ENCODE measurements at places on chromosomes 2 and 18.

- no peak for DNase-seq
Measured at GRCh38 chr2:128834207-128834879, 515.7 kb upstream of the HS6ST1 start.

GRCh38 chr2:5742126-5742525 is 49.9 kb downstream of the SOX11 start:
- DNase-seq: no peak

- DNase-seq: no peak
Measured at GRCh38 chr2:127619877-127620705, 25.9 kb upstream of the GPR17 start.

- DNase-seq: no peak
Measured at GRCh38 chr2:200716386-200716785, 95.3 kb upstream of the BZW1 start.

- DNase-seq: no peak
Measured at GRCh38 chr2:118971245-118972122, 29.5 kb downstream of the MARCO start.

DNA sequence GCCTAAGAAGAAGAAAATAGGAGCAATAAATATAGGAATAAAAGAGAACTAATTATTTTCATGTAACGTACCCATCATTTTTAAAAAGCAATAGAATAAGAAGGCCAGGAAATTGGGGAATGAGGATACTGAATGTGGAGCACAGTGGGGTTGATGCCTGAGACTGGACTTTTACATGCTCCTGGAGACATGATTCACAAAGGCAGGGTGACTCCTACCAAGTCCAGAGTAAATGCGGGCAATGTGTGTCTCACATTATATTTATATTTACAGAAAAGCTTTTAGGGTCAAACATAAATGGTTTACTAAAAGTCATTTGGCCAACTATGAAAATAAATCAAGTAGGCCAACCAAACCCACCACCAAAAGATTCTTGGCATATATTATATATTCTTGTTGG is 87.9 kb upstream of the COL5A2 start:
- DNase-seq: no peak

- DNase-seq: no peak
Measured at GRCh38 chr18:13531681-13532325, 194.6 kb downstream of the FAM210A start.

DNA sequence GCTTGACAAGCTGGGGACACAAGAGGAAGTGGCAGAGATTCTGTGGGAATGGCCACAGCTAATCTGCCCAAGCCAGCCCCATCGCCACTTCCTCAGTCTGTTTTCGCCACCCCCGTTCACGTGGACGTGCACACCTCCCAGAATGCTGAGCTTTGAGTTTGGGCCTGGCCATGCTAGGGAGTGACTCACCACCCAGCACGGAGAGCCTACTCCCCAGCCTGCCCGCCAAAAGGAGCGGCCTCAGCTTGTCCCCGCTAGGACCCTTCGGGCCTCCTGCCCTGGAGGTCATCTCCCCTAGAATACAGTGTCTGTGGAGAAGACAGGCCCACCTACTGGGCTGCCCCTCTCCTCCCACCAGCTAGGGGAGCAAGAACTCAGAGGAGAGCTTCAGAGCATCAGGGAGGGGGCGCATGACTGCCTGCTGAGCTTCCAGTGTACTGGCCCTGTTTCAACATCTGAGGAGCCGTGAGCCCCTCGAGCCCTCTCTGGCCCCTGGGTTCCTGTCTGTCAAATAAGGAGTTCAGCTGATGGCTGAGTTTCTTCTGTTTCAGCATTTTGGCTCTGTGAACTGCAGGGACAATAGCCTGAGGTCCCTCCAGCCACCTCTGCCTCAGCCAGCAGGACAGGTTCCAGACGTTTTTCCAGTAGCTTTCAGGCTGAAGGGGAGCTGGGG is 5.1 kb downstream of the SLC35F6 start:
- no peak for DNase-seq

DNA sequence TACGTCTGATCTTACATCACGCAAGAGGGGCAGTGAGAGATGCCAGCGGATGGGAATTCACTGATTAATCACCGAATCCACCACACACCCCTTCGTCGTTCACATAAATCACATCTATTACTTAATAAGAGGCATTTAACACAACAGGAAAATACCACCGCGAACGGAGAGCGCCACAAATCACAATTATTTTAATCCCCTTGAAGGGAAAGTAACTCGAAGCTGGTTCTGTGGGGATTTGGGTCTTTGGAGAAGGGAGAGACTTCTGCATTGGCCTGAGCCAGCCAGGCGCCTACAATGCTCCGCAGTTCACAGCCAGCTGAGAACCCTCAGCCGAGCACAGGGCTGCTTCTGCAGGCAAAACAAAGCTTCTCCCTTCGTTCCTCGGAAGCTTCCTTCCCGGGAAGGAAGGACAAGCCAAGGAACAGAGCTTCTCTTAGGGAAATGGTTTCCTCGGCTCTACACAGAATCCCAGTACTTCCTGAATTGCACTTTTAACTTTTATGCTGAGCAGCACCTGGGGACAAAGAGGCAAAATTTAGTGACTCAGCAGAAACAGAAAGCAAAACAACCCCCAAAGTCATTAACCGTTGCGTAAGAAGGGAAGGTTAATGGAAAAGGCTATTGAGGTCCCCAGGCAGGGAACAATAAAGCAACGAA is at the start of gene LRP1B:
Gene LRP1B (minus strand): TSS at position 7 of the 660 bp plus-strand sequence. CDS start 287 bp downstream, outside the sequence.
- DNase-seq: no peak

GRCh38 chr18:79348066-79348465 is 47.7 kb upstream of the NFATC1 start:
- DNase-seq: no peak

- no peak for DNase-seq
Measured at GRCh38 chr2:238461491-238461890, 34.8 kb downstream of the ASB1 start.

GRCh38 chr2:164511738-164512137 is 109.5 kb downstream of the GRB14 start:
- no peak for DNase-seq

DNA sequence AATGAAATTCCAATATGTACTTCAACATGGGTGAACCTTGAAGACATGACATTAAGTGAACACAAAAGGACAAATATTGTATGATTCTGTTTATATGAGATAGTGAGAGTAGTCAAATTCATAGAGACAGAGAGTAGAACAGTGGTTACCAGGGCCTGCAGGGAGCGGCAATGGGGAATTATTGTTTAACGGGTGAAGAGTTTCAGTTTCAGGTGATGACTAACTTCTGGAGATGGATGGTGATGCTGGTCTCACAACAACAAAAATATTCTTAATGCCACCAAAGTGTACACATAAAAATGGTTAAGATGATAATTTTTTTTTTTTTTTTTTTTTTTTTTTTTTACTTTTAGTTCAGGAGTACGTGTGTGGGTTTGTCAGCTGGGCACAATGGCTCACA is 109.4 kb upstream of the TMEM200C start:
- DNase-seq: no peak

DNA sequence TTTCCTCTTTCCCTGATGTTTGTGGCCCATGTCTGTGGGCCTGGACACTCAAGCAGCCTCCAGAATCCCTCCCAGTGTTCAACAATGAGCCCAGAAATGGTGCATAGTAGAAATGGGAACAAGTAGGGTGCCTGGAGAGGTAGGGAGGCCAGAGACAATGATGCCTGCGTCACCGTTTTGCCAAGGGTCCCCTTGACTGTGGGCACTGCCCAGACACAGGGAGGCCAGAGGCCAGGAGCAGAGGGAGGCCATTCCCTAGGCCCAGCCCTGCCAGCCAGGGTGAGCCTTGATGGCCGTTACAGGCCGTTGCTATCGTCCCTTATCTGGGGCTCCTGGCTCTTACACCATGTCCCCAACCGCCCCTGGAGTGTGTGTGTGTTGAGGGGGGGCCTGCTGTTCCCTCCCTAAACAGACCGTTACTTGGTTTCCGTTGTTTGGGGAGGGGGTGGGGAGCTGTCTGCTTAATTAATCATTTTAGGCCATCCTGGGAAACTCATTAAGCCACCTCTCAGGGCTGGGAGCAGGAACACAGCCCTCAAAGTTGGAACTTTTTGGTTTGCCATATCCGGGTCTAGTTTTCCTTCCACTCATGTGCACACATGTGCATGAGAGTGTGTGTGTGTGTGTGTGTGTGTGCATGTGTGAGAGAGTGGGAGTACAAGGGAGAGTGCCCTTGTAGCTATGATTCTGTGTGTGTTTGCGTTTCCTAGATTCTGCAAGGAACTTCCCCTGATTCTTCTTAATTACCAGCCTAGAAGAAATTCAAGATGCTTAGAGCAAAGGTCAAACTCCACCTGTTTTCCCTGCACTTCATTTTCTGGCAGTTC is 135.2 kb upstream of the HAAO start:
- no peak for DNase-seq
